AG08396 (cell line): ENCODE measurements at places on chromosomes 5 and 9.
A peak's percentile ranks its signal among the peaks of the same experiment; 100 is the strongest.

GRCh38 chr5:88924330-88924657 is 41.3 kb upstream of the MEF2C start:
- DNase-seq: no peak

DNA sequence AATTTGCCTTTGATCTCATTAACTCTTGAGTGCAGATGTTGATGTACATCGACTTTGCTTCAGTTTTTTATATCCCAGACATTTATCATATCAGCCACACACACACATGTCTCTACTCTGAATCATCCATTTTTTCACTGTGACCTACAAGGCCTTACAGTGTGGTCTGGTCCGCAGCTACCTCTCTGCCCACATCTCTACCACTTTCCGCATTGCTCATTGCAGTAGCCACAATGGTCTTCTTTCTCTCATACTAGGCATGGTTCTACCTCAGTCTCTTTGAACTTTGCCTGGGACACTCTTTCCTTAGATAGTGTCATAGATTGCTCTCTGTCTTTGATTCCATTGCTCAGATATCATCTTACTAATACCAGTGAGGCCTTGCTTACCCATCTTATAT is 87.9 kb upstream of the FSD1L start:
- peak; percentile 7 for DNase-seq

- peak; percentile 27 for DNase-seq
Measured at GRCh38 chr9:15606643-15607472, 54.0 kb downstream of the CCDC171 start.

GRCh38 chr9:134399435-134400056 is 73.3 kb downstream of the RXRA start:
- peak; percentile 72 for DNase-seq

- DNase-seq: no peak
Measured at GRCh38 chr5:58405175-58405574, 54.7 kb downstream of the PLK2 start.

DNA sequence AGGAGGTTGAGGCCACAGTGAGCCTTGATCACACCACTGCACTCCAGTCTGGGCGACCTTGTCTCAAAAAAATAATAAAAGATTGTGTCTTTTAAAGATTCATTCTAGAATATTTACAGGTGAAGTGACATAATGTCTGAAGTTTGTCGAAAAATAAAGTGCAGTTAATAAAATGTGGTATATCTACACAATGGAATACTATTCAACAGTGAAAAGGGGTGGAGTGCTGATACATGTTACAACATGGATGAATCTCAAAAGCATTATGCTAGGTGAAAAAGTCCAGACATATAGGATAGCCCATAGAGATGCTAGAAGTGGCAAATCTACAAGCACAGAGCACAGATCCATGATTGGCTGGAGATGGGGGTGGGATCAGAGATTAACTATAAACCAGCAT is 101.9 kb downstream of the PAX5 start:
- DNase-seq: no peak

DNA sequence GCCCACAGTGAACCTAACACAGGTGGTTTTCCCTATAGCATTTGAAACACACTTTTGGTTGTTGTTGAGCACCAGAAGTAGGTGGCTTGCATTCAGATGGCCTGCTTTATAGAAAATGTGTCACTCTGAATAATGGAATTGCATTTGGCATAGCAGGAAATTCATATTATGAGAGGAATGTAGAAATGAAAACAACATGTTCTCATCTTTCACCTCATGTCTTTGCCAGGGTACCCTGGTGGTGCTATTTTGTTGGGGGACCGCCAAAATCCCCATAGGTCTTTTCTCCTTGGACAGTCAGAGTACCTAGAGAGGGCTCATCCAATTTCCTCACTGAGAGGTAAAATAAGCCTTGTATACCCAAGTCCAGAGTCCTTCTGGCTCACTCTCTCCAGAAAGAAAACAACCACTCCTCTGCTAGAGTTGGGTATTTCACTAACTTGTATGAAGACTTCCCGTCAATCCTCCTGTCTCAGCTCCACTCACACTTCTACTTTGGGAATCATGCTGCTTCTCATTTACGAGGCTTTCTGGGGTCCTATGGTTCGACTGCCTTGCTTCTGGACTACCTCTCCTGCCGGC is 67.4 kb downstream of the MRPS27 start:
- no peak for DNase-seq

DNA sequence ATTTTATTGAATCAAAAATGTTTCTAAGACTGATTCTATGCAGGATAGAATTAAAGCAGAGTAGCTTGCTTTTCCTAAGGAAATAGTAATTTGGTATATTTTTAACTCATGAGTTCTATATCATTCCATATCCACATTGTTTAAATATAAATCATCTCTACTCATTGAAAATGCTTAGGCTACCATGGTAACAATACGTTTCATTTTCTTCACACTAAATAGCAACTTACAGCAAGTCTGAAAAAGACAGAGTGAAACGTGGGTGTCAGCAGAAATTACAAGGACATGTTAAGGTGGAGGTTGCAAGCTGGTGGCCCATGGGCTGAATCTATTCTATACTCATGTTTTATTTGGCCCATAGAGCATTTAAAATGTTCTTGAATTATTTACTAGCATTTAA is 487.9 kb downstream of the ARHGEF28 start:
- DNase-seq: no peak
